ENCODE measurements at places on chromosomes 13 and 19. TPM values are rescaled to one million over a fixed set of nuclear protein-coding genes. Genes with fewer than 3 reads are reported as not detected.

GRCh38 chr19:55253842-55254624 is 4.8 kb downstream of the PPP6R1 start:
- H3K4me3 ChIP-seq = no peak overlapping the region
- H3K36me3 ChIP-seq = no peaks in the 10 kb centered on the region
- no peaks in the 10 kb centered on the region for H3K27me3 ChIP-seq
- no peak for DNase-seq
- H3K27ac ChIP-seq = peak overlapping the region; percentile 67

DNA sequence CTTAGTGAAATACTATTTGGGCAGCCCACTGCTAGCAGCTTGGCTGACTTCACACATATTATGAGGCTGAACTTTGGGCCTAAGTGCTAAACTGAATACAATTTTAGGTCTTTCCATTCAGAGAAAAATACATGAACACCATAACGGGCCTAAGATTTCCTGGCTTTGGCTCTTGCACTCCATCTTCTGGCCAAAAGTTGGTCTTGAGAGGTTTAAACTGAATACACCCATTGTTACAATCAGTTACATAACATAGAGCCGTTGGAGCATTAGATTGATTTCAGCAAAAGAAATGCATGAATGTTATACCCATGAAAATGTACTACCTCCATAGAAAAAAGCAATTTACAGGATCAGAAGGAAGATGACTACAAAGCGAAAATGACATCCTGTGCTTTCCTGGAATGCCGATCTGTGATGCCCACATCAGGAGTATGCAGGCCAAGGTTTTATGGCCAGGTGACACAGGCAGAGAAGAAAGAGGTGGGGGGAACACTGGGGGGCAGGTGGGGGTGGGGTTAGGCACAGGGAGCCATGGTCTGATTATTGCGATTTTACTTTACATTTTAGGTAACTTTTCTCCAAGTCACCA is 11.1 kb upstream of the SHISA2 start:
- H3K27me3 ChIP-seq = no peaks in the 10 kb centered on the region
- no peaks in the 10 kb centered on the region for H3K4me1 ChIP-seq
- no peaks in the 10 kb centered on the region for H3K36me3 ChIP-seq
- no peak overlapping the region for H3K27ac ChIP-seq
- no peak for DNase-seq

- no peaks in the 10 kb centered on the region for H3K27me3 ChIP-seq
- peak within 1 kb of the TSS; percentile 75 for H3K4me3 ChIP-seq
- H3K27ac ChIP-seq = peak within 1 kb of the TSS; percentile 98
- H3K36me3 ChIP-seq = peaks cover 9% of the 10 kb centered on the region
- peak; percentile 48 for DNase-seq
Observed at GRCh38 chr19:16660763-16661479, at the start of gene TMEM38A. TSS of gene TMEM38A (plus strand) at chr19:16661139. CDS start at chr19:16661218, 79 bp downstream.

DNA sequence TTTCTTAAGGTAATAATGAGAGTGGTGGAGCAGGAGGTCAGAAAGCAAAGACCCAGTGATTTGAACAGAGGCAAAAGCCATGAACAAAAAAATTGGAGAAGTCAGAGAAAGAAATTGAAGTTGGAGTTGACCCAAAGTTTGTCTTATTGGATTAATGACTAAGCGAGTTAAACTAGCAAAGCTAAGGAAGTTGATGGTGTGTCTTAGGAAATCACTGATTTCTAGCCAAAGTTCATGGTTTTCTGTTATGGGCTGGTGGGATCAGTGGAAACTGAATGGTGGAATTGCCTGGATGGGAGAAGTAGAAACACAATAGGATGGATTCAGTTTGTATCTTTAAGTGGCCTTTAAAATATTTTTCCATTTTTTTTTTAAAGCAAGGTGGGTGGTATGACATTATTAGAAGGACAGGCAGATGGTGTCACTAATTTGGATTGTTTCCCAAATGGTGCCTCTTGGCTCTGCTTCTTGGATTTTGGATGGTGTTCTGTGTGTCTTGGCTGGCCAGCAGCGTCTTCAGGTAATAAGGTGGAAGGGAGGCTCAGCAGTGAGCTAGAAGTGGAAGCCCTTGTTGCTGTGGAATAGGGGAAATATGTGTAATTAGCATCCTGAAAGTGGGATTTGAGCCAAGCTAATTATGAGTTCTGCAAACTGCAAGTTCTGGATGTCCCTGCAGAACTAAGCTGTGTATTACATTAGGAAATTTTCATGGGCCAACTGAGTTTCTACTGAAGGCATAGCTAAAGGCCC is 302.9 kb downstream of the LMO7 start:
- H3K36me3 ChIP-seq = no peaks in the 10 kb centered on the region
- no peak overlapping the region for H3K4me3 ChIP-seq

GRCh38 chr13:45918597-45918996 is 67.0 kb upstream of the SIAH3 start:
- H3K4me3 ChIP-seq = no peak overlapping the region
- H3K27ac ChIP-seq = no peak overlapping the region
- no peaks in the 10 kb centered on the region for H3K27me3 ChIP-seq

DNA sequence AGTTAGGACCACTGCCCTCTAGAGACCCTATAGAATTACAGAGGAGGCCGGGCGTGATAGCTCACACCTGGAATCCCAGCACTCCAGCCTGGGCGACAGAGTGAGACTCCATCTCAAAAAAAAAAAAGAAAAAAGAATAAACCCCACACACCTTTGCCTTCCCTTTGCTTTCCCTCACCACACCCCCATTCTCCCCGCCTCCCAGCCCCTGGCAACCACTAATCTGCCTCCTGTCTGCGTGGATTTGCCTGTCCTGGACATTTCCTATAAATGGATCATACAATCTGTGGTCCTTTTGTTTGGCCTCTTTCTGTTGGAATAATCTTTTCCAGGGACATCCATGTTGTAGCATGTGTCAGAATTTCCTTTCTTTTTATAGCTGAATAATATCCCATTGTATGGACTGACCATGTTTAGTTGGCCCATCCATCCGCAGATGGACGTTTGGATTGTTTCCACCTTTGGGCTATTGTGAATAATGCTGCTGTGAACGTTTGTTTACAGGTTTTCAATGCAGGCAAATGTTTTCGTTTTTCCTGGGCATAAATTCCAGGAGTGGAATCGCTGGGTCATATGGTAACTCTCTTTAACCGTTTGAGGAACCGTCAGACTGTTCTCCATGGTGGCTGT is 15.3 kb downstream of the NACC1 start:
- H3K4me1 ChIP-seq = peaks cover 8% of the 10 kb centered on the region
- H3K4me3 ChIP-seq = no peak overlapping the region
- no peaks in the 10 kb centered on the region for H3K27me3 ChIP-seq
- H3K27ac ChIP-seq = no peak overlapping the region
- H3K36me3 ChIP-seq = peaks cover 12% of the 10 kb centered on the region

DNA sequence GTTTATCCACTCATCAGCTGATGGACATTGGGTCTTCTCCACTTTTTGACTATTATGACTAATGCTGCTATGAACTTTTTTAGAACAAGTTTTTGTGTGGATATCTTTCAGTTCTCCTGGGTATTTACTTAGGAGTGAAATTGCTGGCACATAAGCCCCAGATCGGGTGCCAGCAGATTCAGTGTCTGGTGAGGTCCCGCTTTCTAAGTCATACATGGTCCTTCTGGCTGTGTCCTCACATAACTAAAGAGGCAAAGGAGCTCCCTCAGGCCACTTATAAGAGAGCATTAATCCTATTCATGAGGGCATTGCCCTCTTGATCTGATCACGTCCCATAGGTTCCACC is 600 bp upstream of the ZNF226 start:
- no peak overlapping the region for H3K27ac ChIP-seq
- H3K27me3 ChIP-seq = no peaks in the 10 kb centered on the region
- H3K4me1 ChIP-seq = peaks cover 11% of the 10 kb centered on the region
- DNase-seq = no peak
- peaks cover 5% of the 10 kb centered on the region for H3K36me3 ChIP-seq
- peak overlapping the region; percentile 77 for H3K4me3 ChIP-seq

DNA sequence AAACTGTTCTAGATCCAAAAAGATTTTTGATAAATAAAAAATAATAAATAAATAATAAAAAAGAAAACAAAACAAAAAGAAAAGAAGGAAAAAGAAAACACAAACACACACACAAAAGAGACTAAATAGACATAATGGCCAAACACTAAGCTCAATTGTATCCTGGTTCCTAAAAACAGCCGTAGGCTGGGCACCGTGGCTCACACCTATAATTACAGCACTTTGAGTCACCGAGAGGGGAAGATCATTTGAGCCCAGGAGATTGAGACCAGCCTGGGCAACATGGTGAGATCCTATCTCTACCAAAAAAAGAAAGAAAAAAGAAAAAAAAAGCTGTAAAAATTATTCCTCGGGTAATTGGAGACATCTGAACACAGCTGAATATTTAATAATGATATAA is 8.9 kb downstream of the ETHE1 start:
- H3K4me3 ChIP-seq = no peak overlapping the region
- H3K27ac ChIP-seq = no peak overlapping the region
- peaks cover 2% of the 10 kb centered on the region for H3K36me3 ChIP-seq
- H3K4me1 ChIP-seq = no peaks in the 10 kb centered on the region
- H3K27me3 ChIP-seq = no peaks in the 10 kb centered on the region
- DNase-seq = no peak

GRCh38 chr13:95463531-95463930 is 89.0 kb upstream of the CLDN10 start:
- no peaks in the 10 kb centered on the region for H3K36me3 ChIP-seq
- H3K27me3 ChIP-seq = no peaks in the 10 kb centered on the region
- H3K27ac ChIP-seq = no peak overlapping the region
- H3K4me1 ChIP-seq = no peaks in the 10 kb centered on the region
- no peak overlapping the region for H3K4me3 ChIP-seq
- no peak for DNase-seq

DNA sequence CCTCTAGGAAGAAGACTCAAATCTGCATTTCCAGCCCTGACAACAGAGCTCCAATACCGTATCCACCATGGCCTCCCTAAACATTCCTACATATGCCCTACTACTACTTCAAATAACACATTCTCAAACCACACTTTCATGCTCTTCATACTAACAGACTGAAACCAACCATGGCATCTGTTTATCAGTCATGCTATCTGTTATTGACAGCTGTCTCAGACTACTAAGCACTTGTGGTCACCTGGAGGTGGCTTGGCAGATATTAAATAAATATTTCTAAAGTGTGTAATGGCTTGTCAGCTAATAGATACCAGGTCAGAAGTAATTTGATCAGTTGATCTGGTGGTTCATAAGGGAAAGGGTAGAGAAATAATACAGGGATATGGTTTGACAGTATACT is 489.1 kb downstream of the DIAPH3 start:
- no peak for DNase-seq
- no peak overlapping the region for H3K27ac ChIP-seq
- no peaks in the 10 kb centered on the region for H3K27me3 ChIP-seq
- no peaks in the 10 kb centered on the region for H3K36me3 ChIP-seq
- H3K4me3 ChIP-seq = no peak overlapping the region

GRCh38 chr19:53957448-53958167 is 5.1 kb upstream of the CACNG8 start:
- no peak overlapping the region for H3K27ac ChIP-seq
- peaks cover 16% of the 10 kb centered on the region for H3K27me3 ChIP-seq
- no peaks in the 10 kb centered on the region for H3K4me1 ChIP-seq
- DNase-seq = no peak
- H3K4me3 ChIP-seq = no peak overlapping the region

- peak overlapping the region; percentile 97 for H3K27ac ChIP-seq
- no peaks in the 10 kb centered on the region for H3K36me3 ChIP-seq
- peak overlapping the region; percentile 74 for H3K4me3 ChIP-seq
- peak; percentile 41 for DNase-seq
Observed at GRCh38 chr13:97223711-97224541, 1.8 kb downstream of the MBNL2 start.

- no peak for DNase-seq
- no peak overlapping the region for H3K4me3 ChIP-seq
- no peaks in the 10 kb centered on the region for H3K36me3 ChIP-seq
- no peak overlapping the region for H3K27ac ChIP-seq
Observed at GRCh38 chr19:50558039-50558438, 10.2 kb downstream of the LRRC4B start.

GRCh38 chr13:102235689-102236088 is 166.2 kb downstream of the FGF14 start:
- H3K27me3 ChIP-seq = no peaks in the 10 kb centered on the region
- no peak overlapping the region for H3K4me3 ChIP-seq
- DNase-seq = no peak
- H3K36me3 ChIP-seq = no peaks in the 10 kb centered on the region
- H3K4me1 ChIP-seq = peaks cover 7% of the 10 kb centered on the region

DNA sequence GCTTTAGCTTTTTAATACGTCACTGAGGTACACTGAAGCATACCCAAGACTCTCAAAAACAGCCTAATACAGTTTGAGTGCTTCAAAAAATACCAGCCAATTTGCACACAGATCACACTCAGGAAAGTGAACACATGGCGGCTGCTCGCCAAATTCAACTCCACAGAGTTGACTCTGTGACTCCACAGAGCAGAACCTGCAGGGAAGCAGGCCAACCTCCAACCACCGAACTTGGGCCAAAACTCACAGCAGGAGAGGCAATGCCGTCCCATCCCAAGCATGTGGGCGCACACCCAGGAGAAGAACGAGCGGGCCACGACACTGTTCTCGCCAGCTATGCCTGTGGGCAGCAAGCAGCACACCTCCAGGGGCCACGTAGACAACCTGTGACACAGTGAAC is 21.1 kb downstream of the ELL start:
- no peaks in the 10 kb centered on the region for H3K27me3 ChIP-seq
- H3K4me1 ChIP-seq = peaks cover 81% of the 10 kb centered on the region
- no peaks in the 10 kb centered on the region for H3K36me3 ChIP-seq
- no peak for DNase-seq
- no peak overlapping the region for H3K4me3 ChIP-seq

- H3K4me1 ChIP-seq = no peaks in the 10 kb centered on the region
- no peaks in the 10 kb centered on the region for H3K36me3 ChIP-seq
- DNase-seq = no peak
- no peaks in the 10 kb centered on the region for H3K27me3 ChIP-seq
- no peak overlapping the region for H3K27ac ChIP-seq
Observed at GRCh38 chr13:25871389-25872125, 180.3 kb downstream of the SHISA2 start.

Gene SIGLEC7
- 4.7 TPM for total RNA-seq

Gene CACNG7
- total RNA-seq = not detected

Gene MYO1F
- total RNA-seq = 17.9 TPM

Gene ANGPTL8
- total RNA-seq = 33.9 TPM

Gene NPHS1
- total RNA-seq = not detected

Gene ZNF20
- 1.2 TPM for total RNA-seq

Gene SERP2
- total RNA-seq = 2.8 TPM

Gene CDC16
- total RNA-seq = 34.1 TPM

Gene PKN1
- total RNA-seq = 41.6 TPM

Gene TEX26
- total RNA-seq = not detected

Gene PCDH20
- 1.3 TPM for total RNA-seq

Gene PRTN3
- total RNA-seq = 0.17 TPM

Gene TYROBP
- total RNA-seq = 26.8 TPM

Data from liver (tissue), 10 donors.